ENCODE measurements at places on chromosomes 4 and X.

GRCh38 chr4:94305466-94306225 lies 37.0 kb downstream of the HPGDS start:
- DNase-seq = no peak

- no peak for DNase-seq
Measured at GRCh38 chr4:119823045-119823444, 194.4 kb upstream of the PDE5A start.

GRCh38 chrX:102808336-102808735 lies 87.8 kb downstream of the GPRASP3 start:
- DNase-seq = no peak

DNA sequence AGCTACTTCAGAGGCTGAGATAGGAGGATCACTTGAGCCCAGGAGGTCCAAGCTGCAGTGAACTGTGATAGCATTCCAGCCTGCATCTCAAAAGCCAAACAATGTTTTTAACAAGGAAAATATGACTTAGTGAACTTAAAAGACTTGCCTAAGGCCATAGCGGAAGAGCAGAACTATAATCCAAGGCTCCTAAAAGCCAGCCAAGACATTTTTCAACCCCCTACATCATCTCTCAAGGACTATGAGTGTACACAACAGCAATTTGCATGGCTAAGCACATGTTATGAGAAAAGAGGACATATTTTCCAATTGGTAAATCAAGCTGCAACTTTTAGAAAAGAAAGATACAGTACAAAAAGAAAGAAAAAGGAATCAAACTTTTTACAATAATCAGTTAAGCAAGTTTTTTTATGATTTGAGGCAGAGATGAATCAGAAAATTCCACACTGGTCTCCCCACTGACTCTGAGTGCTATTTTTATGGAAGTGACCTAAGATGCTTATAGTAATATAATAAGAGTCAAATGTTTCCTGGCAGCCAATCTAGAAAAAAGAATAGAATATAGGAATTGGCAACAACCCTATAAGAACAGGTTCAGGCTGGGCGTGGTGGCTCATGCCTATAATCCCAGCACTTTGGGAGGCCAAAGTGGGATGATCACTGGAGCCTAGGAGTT lies 9.8 kb upstream of the ACOT9 start:
- DNase-seq = no peak

DNA sequence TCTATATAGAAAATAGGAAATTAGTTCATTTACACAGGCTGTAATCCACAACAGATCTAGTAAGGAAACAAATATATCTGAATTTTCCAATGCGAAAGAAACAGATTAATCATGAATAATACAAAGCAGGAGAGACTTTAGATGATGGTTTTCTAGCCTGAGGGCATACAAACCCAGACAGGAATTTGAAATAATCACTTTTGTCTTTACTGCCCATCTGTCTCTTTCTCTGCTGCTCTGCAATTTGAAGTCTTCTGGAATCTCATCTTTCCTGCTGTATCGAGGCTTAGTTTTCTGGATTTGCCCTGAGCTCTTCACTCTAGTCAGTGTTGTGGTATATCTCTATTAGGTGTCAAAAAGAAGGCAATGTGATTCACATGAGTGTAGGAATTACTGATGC lies 711.8 kb upstream of the FAM241A start:
- no peak for DNase-seq

DNA sequence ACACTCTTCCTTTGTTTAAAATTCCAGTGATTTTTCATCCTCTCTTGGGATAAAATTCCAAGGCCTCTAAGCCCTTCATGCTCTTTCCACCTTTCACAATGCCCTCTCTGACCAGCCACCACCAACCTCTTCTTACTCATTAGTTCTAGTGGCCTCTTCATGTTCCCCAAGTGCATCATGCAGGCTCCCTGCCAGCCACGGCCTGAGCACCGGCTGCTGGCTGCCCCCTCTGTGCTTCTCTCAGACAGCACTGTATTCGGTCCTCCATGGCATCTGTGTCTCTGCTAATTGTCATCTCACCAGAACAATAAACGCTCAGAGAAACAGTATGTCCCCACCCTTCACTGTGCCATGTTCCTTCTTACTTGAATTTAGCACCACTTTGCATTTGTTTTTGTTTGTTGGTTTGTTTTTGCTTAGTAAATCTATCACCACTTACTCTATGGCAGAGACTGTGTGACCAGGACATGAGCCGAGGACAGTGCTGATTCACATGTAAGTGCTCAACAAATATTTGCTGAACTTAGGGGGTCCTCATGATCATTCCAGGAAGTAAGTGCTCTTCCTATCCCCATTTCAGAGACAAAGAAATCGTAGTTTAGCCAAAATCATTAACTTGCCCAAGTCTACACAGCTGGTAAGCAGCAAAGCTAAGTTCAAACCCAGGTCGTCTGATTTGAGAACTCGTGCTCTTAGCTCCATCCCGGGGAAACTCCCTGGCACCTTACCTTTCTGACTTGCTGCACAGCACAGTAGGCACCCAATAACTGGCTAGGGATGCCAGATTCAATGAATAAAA lies 77.1 kb upstream of the UCP1 start:
- peak; percentile 53 for DNase-seq

DNA sequence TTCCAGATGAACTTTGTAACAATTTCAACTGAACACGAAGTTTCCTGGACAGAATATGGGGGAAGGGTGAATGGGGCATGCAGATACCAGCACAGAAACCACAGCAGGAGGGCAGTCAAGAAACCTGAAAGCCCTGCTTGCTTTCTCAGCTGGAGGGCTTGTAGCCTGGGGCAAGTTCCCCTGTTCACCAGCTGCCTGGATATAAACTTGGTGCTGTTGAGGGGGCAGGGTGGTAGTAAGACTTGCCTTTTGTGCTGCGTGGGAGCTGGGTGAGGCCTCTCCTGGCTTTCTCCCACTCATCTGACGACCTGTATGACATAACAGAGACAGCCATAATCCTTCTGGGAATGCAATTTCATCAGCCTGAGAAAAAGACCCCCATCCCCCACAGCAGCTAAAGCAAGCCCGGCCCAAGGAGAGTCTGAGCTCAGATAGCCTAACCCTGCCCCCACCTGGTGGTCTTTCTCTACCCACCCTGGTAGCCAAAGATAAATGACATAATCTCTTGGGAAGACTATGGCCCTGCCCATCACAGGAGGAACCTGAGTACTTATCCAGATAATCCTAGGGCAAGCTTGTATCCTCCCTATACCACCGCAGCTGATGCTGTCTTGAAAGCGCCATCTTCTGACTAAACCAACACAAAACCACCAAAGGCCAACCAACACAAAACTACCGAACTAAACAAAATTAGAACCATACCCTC lies 234.3 kb downstream of the LAS1L start:
- no peak for DNase-seq

- DNase-seq = no peak
Measured at GRCh38 chr4:54526560-54526959, 131.2 kb upstream of the KIT start.

GRCh38 chr4:182494103-182494502 lies 250.9 kb downstream of the TENM3 start:
- no peak for DNase-seq

DNA sequence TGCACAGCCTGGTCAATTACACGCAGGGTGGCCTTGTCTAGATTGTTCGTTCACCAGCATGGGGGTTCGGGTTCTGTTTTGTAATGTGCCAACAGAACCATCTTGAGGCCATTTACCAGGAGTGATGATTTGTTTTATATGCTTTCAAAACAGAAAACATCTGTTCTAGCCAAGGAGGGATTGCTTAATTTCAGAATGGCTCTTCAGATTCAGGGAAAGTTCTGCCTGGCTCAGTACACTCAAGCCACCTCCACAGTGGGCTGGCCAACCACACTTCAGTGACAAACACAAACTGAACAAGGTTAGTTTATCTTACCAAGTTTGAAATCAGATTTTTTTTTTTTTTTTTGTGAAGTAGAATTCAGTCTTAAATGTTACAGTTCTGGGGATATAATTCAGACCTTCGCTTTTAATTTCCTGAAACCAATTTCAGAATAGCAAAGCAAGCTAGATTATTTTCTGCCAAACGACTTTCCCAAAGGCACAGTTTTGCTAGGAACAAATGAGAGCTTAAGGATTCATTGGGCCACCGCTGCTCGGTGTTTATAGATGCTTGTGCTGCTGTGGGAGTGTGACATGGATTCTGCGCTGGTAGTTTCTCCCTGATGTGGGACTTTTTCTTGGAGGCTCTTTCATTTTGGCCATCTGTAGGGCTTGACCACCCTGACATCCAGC lies 23.4 kb downstream of the SMS start:
- DNase-seq = no peak

GRCh38 chrX:65744965-65745364 lies 77.5 kb downstream of the MSN start:
- no peak for DNase-seq

- DNase-seq = no peak
Measured at GRCh38 chr4:75612306-75612705, 18.0 kb downstream of the CDKL2 start.

DNA sequence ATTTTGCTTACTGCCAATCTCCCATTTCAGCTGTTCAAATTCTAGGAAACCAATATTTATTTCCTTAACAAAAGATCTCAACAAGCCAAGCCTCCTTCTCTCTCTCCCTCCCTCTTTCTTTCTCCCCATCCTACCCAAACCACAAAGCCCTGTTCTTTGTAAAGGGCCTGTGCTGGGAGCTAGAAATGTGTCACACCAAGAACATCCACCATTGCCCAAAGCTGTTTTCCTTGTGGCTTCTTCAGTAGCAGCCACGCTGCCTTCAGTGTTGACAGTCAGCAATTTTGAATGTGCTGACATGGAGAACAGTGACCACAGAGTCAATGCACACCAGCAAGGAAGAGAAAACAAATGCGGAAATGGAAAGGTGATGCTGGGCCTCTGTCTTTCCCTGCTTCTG lies 203.0 kb downstream of the MAML3 start:
- no peak for DNase-seq

DNA sequence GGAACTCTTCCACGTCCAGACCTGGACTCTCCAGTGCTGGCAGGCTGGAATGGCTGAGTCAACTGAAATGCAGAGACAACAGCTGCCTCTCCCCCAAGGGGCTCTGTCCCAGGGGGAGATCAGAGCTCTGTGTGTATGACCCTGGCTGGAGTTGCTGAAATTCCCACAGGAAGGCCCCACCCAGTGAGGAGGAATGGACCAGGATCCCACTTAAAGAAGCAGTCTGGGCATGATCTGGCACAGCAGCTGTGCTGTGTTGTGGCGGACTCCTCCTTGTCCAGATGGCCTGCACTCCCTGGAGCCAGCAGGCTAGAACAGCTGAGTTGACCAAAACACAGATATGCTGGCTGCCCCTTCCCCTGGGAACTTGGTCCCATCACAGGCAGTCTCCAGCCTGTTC lies 25.4 kb downstream of the C4orf17 start:
- DNase-seq = no peak

- DNase-seq = peak; percentile 69
Measured at GRCh38 chrX:48631376-48632090, 34.2 kb downstream of the WDR13 start.

GRCh38 chr4:83639849-83640493 lies 104.1 kb downstream of the GPAT3 start:
- no peak for DNase-seq

GRCh38 chr4:173521467-173522159 lies 8.4 kb downstream of the HAND2 start:
- peak; percentile 73 for DNase-seq

DNA sequence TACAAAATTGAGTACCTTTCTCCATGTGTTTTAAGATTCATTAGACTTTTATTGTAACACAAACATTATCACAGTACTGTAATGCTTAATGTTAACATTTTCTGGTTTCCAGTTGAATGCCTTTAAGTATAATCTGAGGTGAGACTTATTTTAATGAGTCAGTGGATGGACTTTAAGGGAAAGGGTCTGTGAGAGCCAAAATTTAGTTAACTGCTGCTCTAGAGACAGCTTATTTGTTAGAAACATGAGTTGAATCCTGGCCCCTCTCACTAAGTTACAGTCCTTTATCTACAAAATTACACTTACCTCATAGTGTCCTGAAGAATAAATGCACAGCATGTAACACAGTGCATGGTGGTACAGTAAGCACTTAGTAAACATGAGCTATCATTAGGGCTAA lies 66.0 kb downstream of the PGRMC2 start:
- DNase-seq = no peak

DNA sequence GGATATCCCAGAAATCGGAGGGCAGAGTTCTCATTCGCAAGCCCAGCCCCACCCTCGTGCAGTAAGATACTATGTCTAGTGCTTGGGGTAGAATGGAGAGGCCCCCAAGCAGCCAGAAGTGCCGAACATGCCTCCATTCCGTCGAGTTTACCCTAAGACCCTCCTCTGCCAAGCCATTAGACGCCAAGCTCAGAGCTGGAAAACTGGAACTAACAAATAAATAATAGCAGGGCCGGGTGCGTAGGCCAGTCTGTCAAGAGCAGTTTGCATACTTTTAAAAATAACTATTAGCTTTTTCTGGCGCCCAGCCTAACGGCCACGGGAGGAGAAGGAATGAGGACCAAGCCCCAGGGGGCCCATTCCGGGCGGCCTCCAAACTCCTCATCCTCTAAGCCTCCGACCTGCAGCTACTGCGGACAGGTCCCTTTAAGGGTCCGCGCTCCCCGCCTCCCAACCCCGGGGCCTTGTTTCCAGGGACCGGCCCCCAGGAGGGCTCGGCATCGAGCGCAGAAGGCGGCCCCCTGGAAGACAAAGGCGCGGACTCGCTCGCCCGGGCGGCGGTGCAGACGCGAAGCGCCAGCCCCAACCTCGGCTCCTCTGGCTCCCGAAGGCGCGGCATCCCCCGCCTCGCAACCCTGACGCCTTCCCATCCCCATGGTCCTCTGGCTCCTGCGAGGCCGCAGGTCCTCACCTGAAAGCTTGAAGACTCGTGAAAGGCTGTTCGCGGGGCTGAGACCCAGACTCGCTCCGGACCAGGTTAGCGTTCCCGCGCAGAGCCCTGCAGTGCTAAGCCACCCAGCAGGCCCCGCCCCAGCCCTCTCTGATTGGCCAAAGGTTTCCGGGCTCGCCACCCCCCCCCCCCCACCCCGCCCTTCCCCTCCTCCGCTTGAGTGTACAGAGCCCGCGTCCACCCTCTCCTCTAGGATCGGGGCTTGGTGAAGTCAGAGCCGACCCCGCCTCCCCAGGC lies at the start of gene TMSB15A:
Gene TMSB15A (minus strand): TSS at position 765 of the 967 bp plus-strand sequence.
- peak; percentile 77 for DNase-seq

GRCh38 chrX:70166601-70167590 lies 10.4 kb upstream of the DGAT2L6 start:
- DNase-seq = no peak

DNA sequence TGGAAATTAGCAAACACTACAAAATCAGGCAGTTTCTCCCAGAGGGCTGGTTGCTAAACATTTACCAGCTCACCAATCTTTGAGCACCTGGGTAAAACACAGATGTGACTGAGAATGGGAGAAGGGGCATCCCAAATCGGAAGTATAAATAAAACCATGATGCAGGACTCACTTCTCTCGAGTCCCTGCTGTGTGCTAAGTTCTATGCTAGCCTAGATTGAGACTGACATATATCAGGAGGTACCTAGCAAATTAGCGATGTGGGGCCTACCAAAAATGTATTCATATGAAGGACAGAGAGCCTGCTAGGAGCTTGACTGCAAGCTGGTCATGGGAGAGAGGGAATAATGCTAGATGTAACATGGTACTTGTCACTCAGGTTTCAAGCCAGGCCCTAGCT lies 171.9 kb upstream of the PGRMC2 start:
- no peak for DNase-seq

- no peak for DNase-seq
Measured at GRCh38 chr4:184444953-184445309, 29.4 kb downstream of the IRF2 start.

- no peak for DNase-seq
Measured at GRCh38 chr4:84939113-84939512, 27.4 kb downstream of the WDFY3 start.
